ENCODE measurements at places on chromosomes 7 and 10. TPM values are rescaled to one million over a fixed set of nuclear protein-coding genes. Genes with fewer than 3 reads are reported as not detected.

DNA sequence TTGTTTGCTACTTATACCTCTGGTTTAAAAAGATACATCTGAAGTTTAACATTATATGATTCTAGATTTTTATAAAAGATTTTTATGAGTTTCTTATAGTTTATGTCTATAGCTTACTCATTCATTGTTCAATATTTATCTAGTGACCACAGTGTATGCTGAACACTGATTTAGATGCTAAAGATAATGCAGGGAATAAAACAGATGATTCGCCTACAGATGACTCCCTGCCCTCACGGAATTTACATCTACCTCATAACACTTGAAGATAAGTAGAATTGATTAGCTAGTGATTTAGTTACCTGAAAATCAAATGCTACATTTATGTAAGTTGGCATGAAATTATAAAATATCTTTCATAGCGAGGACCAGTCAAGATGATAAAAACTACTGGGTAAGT is 105.8 kb downstream of the HIPK2 start:
- no peak for DNase-seq
- no peaks in the 10 kb centered on the region for H3K27me3 ChIP-seq
- H3K36me3 ChIP-seq: no peaks in the 10 kb centered on the region
- no peaks in the 10 kb centered on the region for H3K4me1 ChIP-seq
- H3K27ac ChIP-seq: no peak overlapping the region

- no peak overlapping the region for H3K27ac ChIP-seq
- DNase-seq: no peak
- H3K4me1 ChIP-seq: peaks cover 12% of the 10 kb centered on the region
- H3K4me3 ChIP-seq: no peak overlapping the region
Observed at GRCh38 chr10:31322647-31323046, 3.6 kb downstream of the ZEB1 start.

GRCh38 chr10:85612833-85613232 is 753.8 kb downstream of the GRID1 start:
- no peak overlapping the region for H3K27ac ChIP-seq
- DNase-seq: no peak
- no peaks in the 10 kb centered on the region for H3K4me1 ChIP-seq
- H3K27me3 ChIP-seq: no peaks in the 10 kb centered on the region

- no peaks in the 10 kb centered on the region for H3K27me3 ChIP-seq
- H3K4me1 ChIP-seq: no peaks in the 10 kb centered on the region
- no peaks in the 10 kb centered on the region for H3K36me3 ChIP-seq
Observed at GRCh38 chr10:127921075-127921752, 14.3 kb downstream of the PTPRE start.

DNA sequence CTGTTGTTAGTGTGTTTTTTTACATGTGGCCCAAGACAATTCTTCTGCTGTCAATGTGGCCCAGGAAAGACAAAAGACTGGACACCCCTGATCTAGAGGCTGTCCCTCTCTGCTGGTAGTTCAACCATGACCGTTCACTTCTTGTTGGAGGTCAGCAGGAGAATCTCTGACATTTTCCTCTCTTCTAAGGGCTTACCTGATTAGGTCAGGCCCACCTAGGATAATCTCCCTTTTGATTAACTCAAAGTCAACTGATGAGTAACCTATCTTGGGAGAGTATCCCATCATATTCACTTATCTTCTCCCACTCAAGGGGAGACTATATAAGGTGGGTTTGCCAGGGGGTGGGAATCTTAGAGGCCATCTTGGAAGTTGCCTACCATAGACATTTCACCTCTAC is 135.2 kb downstream of the BUB3 start:
- H3K36me3 ChIP-seq: no peaks in the 10 kb centered on the region
- H3K4me3 ChIP-seq: no peak overlapping the region
- no peak for DNase-seq
- H3K4me1 ChIP-seq: no peaks in the 10 kb centered on the region
- no peaks in the 10 kb centered on the region for H3K27me3 ChIP-seq

DNA sequence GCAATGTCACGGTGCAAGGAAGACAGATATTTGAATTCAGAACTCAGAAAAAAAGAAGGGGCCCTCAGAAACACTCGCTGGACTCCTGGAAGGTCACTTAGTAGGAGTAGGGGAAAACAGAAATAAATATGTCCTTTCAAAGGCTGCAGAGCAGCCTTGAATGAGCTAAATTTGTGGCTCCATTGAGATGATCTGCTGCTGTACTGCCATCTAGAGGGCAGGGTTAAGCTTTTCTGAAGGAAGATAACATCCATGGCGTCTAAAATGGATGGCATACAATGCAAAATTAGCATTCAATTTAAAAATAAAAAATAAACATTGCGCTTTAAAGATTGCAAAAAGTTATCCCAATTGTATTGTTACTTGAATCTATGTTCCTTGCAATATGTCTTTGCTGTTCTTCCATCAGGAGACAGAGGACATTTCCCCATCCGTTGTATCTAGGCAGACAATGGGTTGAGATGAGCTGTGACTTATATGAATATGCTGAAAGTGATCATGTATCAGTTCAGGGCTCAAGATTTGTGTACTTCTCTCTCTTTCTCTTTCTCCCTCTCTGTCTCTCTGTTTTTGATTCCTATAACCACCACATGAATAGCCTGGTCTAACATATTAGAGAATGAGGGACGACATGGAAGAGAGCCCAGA is 642.2 kb downstream of the SH2D4B start:
- H3K36me3 ChIP-seq: no peaks in the 10 kb centered on the region
- no peak overlapping the region for H3K27ac ChIP-seq
- DNase-seq: peak; percentile 2
- H3K4me3 ChIP-seq: no peak overlapping the region
- H3K4me1 ChIP-seq: no peaks in the 10 kb centered on the region

DNA sequence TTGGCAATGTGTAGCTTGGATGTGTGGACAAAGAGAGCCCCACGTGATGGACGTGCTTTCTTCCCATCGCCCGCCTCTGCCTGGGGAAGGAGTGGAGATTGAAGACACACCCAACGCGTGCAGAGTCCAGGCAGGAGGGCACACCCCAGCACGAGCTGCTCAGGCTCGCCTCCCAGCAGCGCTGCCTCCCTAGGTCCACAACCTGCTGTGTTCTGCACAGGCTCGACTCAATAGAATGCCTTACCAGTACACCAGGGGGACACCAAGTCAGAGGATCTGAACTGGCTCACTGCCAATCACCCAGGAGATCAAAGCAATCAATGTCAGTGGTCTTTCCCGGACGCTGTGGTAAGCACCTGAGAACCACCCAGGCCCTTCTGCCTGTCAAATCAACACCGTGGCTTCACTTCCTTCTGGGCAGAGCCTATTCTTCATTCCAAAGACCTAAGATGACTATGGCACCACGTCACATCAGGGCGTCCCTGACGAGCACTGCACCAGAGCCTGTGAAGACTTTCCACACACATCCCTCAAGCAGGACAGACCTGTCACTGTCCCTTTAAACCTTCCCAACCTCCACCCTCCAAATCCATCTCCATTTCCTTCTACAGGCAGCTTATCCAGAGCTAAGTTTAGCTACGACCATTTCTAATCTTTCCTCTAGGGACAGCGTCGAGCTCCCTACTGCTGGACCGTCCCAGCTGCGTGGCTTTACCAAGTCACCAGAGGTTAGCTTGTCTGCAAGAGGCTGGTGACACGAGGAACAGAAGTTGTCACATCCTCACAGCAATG is 72.3 kb downstream of the AMZ1 start:
- H3K36me3 ChIP-seq: no peaks in the 10 kb centered on the region
- H3K27me3 ChIP-seq: no peaks in the 10 kb centered on the region

DNA sequence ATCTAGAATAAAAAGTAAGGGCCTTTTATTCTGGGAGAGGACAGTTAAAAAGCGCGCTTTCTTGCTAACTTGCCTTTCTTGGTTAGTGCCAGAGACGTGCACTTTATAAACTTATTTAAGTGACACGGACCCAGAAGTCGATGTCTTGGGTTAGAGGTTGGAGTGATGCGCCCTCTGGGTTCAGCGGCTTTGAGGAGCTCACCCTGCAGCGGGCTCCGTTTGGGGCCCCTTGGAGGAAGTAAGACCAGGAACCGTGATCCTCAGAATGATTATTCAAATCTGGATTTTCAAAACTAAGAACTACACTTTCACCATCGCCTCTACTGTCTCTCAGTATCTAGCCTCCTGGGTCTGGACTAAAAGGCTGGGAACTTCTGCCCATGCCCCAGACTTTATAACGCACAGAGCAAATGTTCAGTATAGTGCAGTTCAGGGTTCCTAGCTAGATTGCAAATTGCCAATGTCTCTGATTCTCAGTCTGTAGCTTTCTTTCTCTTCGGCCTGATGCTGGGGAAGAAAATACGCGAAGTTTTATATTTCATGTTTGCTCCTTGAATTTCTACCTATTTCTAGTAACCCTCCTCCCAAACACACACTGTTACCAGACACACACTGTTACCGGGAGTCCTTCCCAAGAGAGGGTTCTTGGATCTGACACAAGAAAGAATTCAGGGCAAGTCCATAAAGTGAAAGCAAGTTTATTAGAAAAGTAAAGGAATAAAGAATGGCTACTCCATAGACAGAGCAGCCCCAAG is 18.6 kb upstream of the SMO start:
- no peak overlapping the region for H3K27ac ChIP-seq
- no peaks in the 10 kb centered on the region for H3K4me1 ChIP-seq
- DNase-seq: no peak
- H3K36me3 ChIP-seq: peaks cover 7% of the 10 kb centered on the region
- H3K4me3 ChIP-seq: no peak overlapping the region

- no peak for DNase-seq
- H3K27me3 ChIP-seq: no peaks in the 10 kb centered on the region
- H3K36me3 ChIP-seq: no peaks in the 10 kb centered on the region
- H3K4me1 ChIP-seq: no peaks in the 10 kb centered on the region
Observed at GRCh38 chr7:156666368-156667109, 26.0 kb downstream of the RNF32 start.

- peaks cover 7% of the 10 kb centered on the region for H3K4me1 ChIP-seq
- H3K36me3 ChIP-seq: no peaks in the 10 kb centered on the region
- no peak for DNase-seq
- no peak overlapping the region for H3K27ac ChIP-seq
- no peak overlapping the region for H3K4me3 ChIP-seq
- H3K27me3 ChIP-seq: no peaks in the 10 kb centered on the region
Observed at GRCh38 chr10:61765176-61766087, 102.7 kb downstream of the CABCOCO1 start.

DNA sequence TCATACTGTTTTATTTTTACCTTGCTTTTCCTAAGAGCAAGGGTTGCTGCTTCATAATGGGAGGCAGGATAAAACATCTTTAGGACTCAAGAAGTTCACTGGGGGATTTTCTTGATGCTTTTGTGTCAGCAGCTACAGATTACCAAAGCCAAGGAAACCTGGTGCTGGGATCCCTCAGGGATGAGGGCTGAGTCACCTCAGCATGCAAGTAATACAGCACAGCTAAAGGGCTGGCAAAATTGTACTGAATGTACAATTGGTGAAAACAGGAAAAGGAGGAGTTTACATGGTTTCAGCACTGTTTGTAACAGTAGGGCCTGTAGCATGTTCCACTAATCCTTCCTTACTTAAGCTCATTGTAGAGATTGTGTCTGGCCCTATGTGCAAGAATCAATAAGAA is 1056.8 kb downstream of the SORCS1 start:
- H3K27ac ChIP-seq: no peak overlapping the region
- no peaks in the 10 kb centered on the region for H3K36me3 ChIP-seq
- H3K4me3 ChIP-seq: no peak overlapping the region
- DNase-seq: no peak

DNA sequence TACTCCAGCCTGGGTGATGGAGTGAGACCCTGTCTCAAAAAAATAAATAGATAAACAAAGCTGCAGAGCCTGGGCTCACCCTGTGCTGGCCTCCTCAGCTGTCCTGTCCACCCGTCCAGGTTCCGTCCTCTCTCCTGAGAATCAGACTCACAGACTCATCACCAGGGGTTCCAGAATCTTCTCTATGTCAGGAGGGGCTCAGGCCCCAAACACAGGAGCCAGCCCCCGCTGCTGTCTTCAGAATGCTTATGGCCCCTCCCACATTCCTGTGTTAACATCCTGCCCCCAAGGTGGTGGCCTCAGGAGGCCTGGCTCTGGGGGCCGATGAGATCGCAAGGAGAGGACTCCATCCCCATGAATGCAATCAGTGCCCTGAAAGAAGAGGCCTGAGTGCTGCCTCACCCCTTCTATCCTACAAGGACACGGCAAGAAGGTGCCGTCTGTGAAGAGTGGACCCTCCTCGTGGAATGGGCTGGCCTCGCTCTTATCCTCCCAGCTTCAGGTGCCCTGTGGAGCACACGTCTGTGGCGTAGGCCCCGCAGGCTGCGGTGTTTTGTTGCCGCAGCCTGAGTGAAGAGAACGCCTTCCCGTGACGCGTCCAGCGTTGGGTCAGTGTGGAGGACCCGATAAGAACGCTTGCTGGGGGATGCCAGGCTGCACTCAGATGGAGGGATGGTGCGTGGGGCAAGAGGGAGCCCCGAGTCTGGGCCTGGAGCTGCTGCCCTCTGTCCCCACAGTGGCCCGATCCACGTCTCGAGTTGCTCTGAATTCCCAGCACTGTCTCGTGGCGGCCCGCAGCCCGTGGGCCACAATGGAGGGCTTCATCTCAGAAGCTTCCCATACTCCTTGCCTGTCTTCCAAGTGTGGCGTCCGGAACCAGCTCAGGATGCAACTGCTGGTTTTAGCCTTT is 77.1 kb downstream of the INPP5A start:
- no peak overlapping the region for H3K4me3 ChIP-seq
- no peak overlapping the region for H3K27ac ChIP-seq
- H3K36me3 ChIP-seq: no peaks in the 10 kb centered on the region
- peaks cover 10% of the 10 kb centered on the region for H3K4me1 ChIP-seq
- DNase-seq: no peak

- H3K27me3 ChIP-seq: no peaks in the 10 kb centered on the region
- no peaks in the 10 kb centered on the region for H3K36me3 ChIP-seq
- H3K4me3 ChIP-seq: no peak overlapping the region
- H3K27ac ChIP-seq: no peak overlapping the region
- DNase-seq: peak; percentile 88
- no peaks in the 10 kb centered on the region for H3K4me1 ChIP-seq
Observed at GRCh38 chr7:39746103-39746819, 122.9 kb downstream of the RALA start.

DNA sequence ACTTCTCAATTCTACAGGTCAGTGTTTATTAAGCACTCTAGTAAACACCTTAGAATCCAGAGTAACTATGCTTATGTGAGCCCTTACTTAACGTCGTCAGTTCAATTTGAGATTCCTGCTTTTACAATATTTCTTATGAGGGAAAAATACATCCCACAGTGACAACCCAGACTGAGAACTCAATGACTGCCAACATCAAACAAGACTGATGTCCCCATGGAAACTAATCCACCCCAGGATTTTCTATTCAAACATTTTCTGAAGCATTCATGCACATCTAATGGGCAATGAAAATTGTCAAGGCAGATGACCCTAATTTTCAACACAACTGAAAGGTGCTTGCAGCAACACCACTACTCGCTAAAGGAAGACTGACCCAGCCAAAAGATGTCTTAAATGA is 67.0 kb downstream of the ATE1 start:
- no peaks in the 10 kb centered on the region for H3K4me1 ChIP-seq
- no peaks in the 10 kb centered on the region for H3K27me3 ChIP-seq
- H3K4me3 ChIP-seq: no peak overlapping the region
- DNase-seq: no peak
- 0 out of 2 replicates have a peak, but pooled peaks cover 7% of the 10 kb centered on the region for H3K36me3 ChIP-seq

CCDC172 gene
- total RNA-seq: not detected

ACTL6B gene
- total RNA-seq: not detected

NUDT13 gene
- total RNA-seq: 0.84 TPM

UNC5B gene
- total RNA-seq: 3.6 TPM

TMEM236 gene
- total RNA-seq: not detected
